ENCODE measurements at places on chromosomes 12 and 14. TPM values are rescaled to one million over a fixed set of nuclear protein-coding genes. Genes with fewer than 3 reads are reported as not detected.

The NRXN3 gene
- not detected for total RNA-seq

The TSPAN19 gene
- total RNA-seq, result not detected

The DACT1 gene
- total RNA-seq, result 1.3 TPM

The PLCZ1 gene
- total RNA-seq, result not detected

The SERPINA5 gene
- total RNA-seq, result not detected

The SFSWAP gene
- 98.4 TPM for total RNA-seq

The LRRC43 gene
- not detected for total RNA-seq

The P2RX2 gene
- total RNA-seq, result not detected

All from CD4-positive, alpha-beta T cell (primary cell).